Tibial artery (tissue), 4 donors: ENCODE measurements at places on chromosomes 12 and 14.

GRCh38 chr12:83128540-83128939 is 441.8 kb downstream of the TMTC2 start:
- DNase-seq: no peak

DNA sequence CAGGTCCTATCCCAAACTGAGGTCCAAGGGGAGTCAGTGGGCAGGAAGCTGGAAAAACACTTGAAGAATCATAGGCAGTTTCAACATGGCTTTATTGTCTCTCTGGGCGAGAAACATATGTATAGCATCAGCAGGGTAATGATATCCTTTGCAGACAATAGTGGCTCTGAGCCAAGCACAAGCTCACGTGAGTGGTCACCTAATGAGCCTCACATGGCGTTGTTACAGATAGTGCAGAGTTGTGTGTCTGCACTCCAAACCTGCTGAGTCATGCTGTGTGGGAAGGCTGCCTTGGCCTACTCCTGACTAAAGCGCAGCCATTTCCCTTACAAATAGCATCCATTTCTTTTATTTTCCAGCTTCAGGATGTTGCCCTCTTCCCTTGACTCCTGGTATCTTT is 105.2 kb upstream of the SYT1 start:
- DNase-seq: no peak

- DNase-seq: no peak
These were observed 129.6 kb downstream of the GRIN2B start for GRCh38 chr12:13851828-13852227.

DNA sequence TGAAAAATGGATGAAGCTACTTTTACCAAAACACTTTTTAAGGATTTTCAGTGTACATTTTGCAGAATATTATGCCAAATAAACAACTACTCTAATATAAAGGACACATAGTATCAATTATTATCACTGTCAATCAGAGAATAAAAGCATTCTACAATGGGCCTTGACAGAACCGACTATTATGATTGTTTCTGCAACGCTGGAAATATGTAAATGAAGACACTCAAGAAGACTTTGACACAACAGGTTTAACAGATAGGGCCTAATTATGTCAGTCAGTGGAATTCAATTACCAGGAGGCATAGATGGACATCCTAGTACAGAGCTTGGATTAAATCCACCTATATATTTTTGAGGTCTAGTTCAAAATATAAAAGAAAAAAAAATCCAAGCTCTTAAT is 58.7 kb upstream of the SOX5 start:
- no peak for DNase-seq

- no peak for DNase-seq
These were observed 6.6 kb downstream of the HIF1A start for GRCh38 chr14:61701946-61702345.

GRCh38 chr12:114931025-114931424 is 247.1 kb upstream of the TBX3 start:
- DNase-seq: no peak
